ENCODE measurements at places on chromosomes 7 and 10.
A peak's percentile ranks its signal among the peaks of the same experiment; 100 is the strongest.

DNA sequence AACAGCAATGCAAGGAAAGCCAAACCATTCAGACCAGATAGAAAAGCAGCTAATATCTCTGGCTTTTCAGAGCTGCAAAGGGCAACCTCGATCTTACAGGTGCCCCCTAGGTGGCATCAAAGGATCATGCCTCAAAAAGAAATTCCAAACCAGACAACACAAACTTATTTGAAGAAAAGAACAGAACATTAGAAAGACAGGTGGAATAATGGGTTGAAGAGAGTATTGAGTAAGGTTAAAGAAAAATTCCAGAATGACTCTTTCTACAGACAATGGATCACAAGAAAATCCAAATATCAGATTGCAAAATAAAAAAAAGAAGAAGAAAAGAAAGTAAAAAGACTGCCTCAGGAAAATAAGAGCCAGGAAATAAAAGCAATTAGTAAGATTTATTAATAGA is 213.7 kb downstream of the ELMO1 start:
- DNase-seq: no peak

- no peak for DNase-seq
These were observed 32.9 kb downstream of the TMEM168 start for GRCh38 chr7:112757337-112757736.

- peak; percentile 20 for DNase-seq
These were observed 62.4 kb downstream of the THNSL1 start for GRCh38 chr10:25078658-25079431.

DNA sequence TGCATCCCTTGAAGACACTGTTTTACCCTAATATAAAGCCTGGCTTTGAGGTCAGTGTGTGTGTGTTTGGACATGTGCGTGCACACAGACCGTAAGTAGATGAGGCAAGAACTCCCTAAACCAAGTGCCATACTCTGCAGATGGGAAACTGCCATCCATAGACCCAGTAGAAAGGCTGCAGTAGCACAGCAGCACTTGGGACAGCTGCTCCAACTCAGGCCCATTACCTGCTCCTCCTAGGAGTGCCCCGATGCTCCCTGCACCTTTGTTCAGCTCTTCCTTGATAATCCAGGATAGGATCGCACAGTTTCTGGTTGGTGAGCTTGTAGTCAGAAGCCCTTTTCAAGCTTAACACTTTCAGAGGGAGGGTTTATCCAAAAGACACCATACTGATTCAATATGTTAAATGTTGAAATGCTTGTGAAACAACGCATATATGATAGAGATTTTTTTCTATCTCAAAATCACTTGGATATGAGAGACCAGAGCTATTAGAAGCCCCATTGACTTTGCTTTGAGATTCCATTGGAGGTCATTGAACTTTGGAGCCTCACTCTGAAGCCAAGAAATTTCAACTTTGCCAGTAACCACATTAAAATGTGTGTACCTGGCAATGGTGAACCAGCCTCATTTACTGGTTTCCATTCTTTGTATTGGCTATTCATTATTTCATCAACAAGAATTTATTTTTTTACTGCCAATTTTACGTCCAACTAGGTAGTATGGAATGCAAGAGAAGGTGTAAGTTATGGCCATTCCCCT is 757.0 kb upstream of the GALNT17 start:
- no peak for DNase-seq

DNA sequence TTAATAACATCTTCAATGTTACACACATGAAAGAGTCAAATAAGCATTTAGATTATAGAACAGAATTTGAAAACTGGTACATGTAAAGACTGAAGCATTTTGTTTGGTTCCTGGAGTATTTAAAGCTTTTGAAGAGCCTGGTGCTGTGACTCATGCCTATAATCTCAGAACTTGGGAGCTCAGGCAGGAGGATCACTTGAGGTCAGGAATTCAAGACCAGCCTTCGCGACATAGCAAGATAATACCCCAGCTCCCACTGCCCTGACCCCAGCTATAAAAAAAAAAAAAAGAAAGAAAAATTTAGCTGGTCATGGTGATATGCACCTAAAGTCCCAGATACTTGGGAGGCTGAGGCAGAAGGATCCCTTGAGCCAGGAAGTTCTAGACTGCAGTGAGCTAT is 87.8 kb downstream of the HDAC9 start:
- no peak for DNase-seq
